ENCODE measurements at places on chromosomes 16 and 17. TPM values are rescaled to one million over a fixed set of nuclear protein-coding genes. Genes with fewer than 3 reads are reported as not detected.

Gene ATP2C2
- not detected for total RNA-seq

Gene MPV17L
- total RNA-seq, result 1.3 TPM

Gene KRT36
- not detected for total RNA-seq

Gene ERBB2
- total RNA-seq, result 69.9 TPM

GRCh38 chr17:55564081-55564480 is 52.8 kb upstream of the SMIM36 start:
- H3K4me3 ChIP-seq, result no peak overlapping the region
- no peaks in the 10 kb centered on the region for H3K36me3 ChIP-seq
- no peaks in the 10 kb centered on the region for H3K4me1 ChIP-seq
- no peak for DNase-seq
- no peak overlapping the region for H3K27ac ChIP-seq

DNA sequence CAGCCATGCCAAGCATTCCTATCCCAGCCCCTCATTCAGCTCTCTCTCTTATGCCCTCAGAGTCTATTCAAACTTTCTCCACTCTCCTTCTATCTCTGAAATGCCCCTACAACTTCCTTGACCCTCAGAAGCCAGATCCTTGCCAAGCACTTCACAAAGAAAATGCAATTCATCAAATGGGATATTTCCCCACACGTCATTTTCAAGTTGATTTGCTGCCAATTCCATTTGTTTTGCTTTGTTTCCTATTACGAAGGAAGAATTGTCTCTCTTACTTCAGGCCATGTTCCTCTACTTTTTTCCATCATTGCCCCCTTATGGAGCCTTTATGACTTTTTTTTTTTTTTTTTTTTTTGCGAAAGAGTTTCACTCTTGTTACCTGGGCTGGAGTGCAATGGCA is 9.2 kb upstream of the ALOX12 start:
- H3K36me3 ChIP-seq, result no peaks in the 10 kb centered on the region
- H3K4me1 ChIP-seq, result no peaks in the 10 kb centered on the region
- no peak for DNase-seq

- DNase-seq, result no peak
- H3K4me1 ChIP-seq, result peaks cover 15% of the 10 kb centered on the region
- H3K27ac ChIP-seq, result no peak overlapping the region
- H3K4me3 ChIP-seq, result no peak overlapping the region
- H3K36me3 ChIP-seq, result peaks cover 34% of the 10 kb centered on the region
These were observed 20.7 kb downstream of the TXNDC11 start for GRCh38 chr16:11721781-11722467.

Measured in osteocyte (in vitro differentiated cells).